ENCODE measurements at places on chromosomes 4 and X. TPM values are rescaled to one million over a fixed set of nuclear protein-coding genes. Genes with fewer than 3 reads are reported as not detected.

SLC25A5 gene
- 839 TPM for total RNA-seq

RAB9B gene
- total RNA-seq: 0.38 TPM

MAP7D2 gene
- total RNA-seq: 0.20 TPM

FHIP1A gene
- total RNA-seq: 0.76 TPM

KDR gene
- not detected for total RNA-seq

DNA sequence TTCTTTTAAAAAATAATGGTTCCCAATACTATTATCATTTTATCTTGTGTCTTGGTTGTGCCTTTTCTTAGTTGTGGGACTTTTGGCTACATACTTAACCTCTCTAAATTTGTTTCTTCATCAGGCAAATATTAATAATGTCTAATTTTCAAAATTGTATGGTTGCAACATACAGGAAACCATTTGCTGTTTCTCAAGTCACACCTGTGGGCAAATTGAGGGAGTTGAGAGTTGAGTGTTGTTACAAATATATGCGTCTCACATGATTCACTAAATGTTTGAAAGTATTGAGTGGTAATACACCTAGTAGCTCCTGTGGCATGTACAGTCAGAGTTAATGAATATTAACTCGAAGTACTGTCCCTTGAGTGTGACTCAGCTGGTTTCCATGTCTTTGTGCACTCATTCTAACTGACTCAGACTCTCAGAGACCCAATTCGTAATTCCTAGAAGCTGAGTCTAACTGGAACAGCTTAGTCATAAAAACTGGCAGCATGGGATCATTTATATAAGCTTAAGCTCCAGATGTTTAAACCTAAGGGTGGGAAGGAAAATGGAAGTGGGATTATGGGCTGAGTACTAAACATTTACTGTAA, 802.4 kb downstream of the TRIML1 start:
- no peak for DNase-seq
- no peaks in the 10 kb centered on the region for H3K36me3 ChIP-seq
- no peak overlapping the region for H3K27ac ChIP-seq
- H3K4me1 ChIP-seq: no peaks in the 10 kb centered on the region
- no peak overlapping the region for H3K4me3 ChIP-seq
- no peaks in the 10 kb centered on the region for H3K27me3 ChIP-seq

DNA sequence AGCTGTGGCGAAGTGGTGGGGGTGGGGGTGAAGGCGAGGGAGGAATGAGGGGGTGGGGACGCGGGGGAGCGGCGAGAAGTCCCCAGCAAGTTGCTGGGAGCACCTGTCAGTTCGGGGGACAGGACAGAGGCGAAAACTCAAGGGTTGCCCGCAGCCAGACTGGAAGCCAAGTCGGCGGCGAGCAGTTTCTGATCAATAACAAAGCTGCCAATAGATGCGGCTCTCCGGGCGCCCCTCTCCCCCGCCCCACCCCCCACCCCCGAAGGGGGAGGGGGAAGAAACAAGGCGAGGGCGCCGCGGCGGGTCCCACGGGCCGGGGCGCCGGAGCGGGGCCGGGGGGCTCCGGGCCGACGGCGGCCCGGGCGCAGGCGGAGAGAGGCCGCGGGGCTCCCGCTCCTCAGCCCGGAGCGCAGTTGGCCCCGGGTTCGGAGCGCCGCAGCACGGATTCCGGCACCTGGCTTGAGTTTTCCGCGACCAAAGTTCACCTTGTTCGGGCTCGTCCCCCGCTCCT, 379 bp downstream of the PDGFC start:
- peaks cover 60% of the 10 kb centered on the region for H3K27me3 ChIP-seq
- H3K4me1 ChIP-seq: peaks cover 5% of the 10 kb centered on the region
- no peaks in the 10 kb centered on the region for H3K36me3 ChIP-seq
- no peak for DNase-seq
- no peak overlapping the region for H3K27ac ChIP-seq
- H3K4me3 ChIP-seq: peak overlapping the region; percentile 1

DNA sequence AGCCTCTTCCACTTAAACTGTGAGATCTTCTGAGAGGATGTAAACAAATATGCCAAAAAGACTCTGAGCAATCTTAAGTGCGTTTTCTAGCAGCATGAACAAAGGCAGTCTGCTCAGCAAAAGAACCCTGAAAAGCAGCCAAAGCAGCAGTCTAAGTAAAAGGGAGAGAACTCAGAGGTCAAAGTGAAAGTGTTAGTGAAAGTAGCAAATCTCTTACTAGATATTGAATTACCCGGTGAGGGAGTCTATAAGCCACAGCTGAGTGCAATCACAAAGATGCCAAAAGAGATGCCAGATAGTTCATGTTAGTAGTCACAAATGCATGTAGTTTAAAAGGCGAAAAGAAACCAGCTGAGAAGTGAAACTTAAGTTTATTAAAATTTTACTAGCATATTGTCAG, 7.9 kb upstream of the GNRHR start:
- DNase-seq: peak; percentile 2
- no peaks in the 10 kb centered on the region for H3K36me3 ChIP-seq
- no peak overlapping the region for H3K4me3 ChIP-seq
- H3K27ac ChIP-seq: no peak overlapping the region

- peaks cover 2% of the 10 kb centered on the region for H3K27me3 ChIP-seq
- no peaks in the 10 kb centered on the region for H3K4me1 ChIP-seq
- no peak overlapping the region for H3K4me3 ChIP-seq
- no peak overlapping the region for H3K27ac ChIP-seq
- no peak for DNase-seq
Observed at GRCh38 chr4:150229520-150229919, 151.3 kb downstream of the DCLK2 start.

DNA sequence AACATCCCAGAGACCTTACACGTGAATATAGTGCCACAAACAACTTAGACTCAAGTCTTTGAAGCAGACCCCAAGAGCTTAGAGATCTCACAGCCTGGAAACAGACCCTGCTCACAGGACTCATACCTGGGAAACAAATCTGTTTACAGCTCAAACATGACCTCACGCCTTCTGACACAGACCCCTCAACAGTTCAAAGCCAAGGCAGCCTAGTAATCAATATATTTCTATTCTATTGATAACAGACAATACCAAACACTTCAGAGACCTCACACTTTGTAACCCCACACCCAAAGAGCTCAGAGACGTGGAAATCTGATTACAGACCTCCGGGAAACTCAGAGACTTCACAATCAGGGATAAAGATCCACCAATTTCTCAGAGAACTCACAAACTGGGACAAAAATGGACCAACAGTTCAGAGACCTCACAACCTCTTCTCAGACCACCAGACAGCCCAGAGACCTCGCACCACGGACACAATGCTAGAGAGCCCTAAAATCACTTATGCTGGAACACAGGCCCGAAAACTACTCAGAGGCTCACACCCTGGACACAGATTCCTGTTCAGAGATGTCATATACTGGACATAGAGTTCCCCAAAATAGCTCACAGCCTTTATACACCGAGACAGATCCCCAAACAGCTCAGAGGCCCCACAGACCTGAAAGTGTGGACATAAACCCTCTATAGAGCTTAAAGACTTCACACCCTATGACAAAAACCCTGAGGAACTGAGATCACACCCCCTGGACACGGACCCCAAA, 14.8 kb downstream of the SUV39H1 start:
- no peaks in the 10 kb centered on the region for H3K27me3 ChIP-seq
- no peak overlapping the region for H3K4me3 ChIP-seq
- peaks cover 27% of the 10 kb centered on the region for H3K36me3 ChIP-seq
- peak overlapping the region; percentile 93 for H3K27ac ChIP-seq

- peaks cover 21% of the 10 kb centered on the region for H3K4me1 ChIP-seq
- H3K27me3 ChIP-seq: no peaks in the 10 kb centered on the region
- H3K27ac ChIP-seq: no peak overlapping the region
- H3K4me3 ChIP-seq: no peak overlapping the region
- no peak for DNase-seq
Observed at GRCh38 chrX:124325732-124326131, 6.7 kb upstream of the TEX13D start.

DNA sequence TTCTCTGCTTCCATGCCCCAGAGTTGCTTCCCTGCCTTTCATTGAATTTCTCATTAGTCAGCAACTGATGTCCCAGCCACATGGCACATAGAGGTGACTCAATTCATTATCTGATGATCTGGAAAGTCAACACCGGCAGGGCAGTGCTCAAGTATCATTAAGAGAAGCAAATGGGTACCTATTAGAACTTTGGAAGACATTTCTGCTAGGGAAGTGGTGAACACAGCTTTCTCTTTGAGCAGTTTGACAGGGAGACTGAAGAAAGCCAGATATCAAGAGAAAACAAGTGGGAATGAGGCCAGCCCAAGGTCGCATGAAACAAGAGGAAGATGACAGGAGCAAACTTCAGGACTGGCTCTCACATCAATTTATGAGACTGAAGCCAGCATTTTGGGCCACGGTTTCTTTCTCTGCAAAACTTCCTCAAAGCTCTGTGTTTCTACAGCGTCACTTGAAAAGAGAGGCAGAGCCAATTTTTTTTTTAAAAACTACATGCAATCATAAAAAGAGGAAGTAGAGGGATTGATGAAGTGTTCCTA, 108.3 kb upstream of the RPS6KA3 start:
- H3K27me3 ChIP-seq: no peaks in the 10 kb centered on the region
- no peaks in the 10 kb centered on the region for H3K36me3 ChIP-seq
- H3K4me1 ChIP-seq: peaks cover 29% of the 10 kb centered on the region
- no peak overlapping the region for H3K4me3 ChIP-seq

DNA sequence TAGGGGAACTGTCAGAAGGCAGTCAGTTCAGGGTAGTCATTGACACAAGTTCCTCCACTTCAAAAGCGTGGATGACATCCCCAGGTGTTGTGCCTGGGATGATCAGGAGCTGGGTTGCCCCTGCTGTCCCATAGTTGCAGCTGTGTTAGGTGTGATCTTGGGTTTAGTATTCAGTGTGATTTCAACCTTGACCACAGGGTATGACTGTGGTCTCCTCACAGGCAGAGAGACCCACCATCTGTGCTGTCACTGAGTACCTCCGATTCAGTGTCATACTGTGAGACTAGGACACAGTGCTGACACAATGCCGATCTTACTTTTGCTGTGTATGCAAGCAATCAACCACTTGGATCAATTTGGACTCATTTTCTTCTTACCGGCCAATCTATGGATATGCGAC, 25.2 kb downstream of the FOXR2 start:
- no peaks in the 10 kb centered on the region for H3K36me3 ChIP-seq
- H3K27me3 ChIP-seq: no peaks in the 10 kb centered on the region
- peaks cover 2% of the 10 kb centered on the region for H3K4me1 ChIP-seq
- no peak overlapping the region for H3K4me3 ChIP-seq
- no peak overlapping the region for H3K27ac ChIP-seq
- no peak for DNase-seq

GRCh38 chr4:24799544-24800324, 4.4 kb downstream of the SOD3 start:
- no peak overlapping the region for H3K4me3 ChIP-seq
- H3K36me3 ChIP-seq: no peaks in the 10 kb centered on the region
- no peaks in the 10 kb centered on the region for H3K4me1 ChIP-seq
- H3K27me3 ChIP-seq: peaks cover 49% of the 10 kb centered on the region
- H3K27ac ChIP-seq: no peak overlapping the region
- DNase-seq: no peak

DNA sequence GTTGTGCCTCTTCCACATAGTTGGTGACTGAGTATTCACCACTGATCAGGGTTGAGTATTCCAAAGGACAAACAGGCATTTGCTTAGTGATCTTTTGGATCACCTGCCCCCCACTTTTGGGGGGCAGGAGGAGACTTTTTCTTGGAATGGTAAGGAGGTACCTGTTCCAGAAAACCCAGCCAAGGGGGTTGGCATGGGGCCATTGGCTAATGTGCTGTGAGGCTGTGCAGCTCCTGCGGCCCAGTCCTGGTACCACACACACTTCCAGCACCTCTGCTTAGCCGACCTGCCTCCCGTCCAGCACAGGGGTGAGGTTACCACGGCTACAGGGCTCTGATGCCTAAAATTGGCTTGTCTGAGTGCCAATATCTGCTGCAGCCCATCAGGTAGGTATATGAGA, 40.1 kb upstream of the MGST2 start:
- no peak overlapping the region for H3K4me3 ChIP-seq
- no peaks in the 10 kb centered on the region for H3K36me3 ChIP-seq
- no peak overlapping the region for H3K27ac ChIP-seq
- no peak for DNase-seq
- H3K4me1 ChIP-seq: no peaks in the 10 kb centered on the region

GRCh38 chrX:50447535-50447934, 23.1 kb downstream of the DGKK start:
- H3K27ac ChIP-seq: no peak overlapping the region
- H3K4me3 ChIP-seq: no peak overlapping the region
- H3K4me1 ChIP-seq: no peaks in the 10 kb centered on the region
- no peak for DNase-seq

GRCh38 chrX:141945426-141945825, 41.7 kb downstream of the MAGEC1 start:
- DNase-seq: no peak
- no peak overlapping the region for H3K4me3 ChIP-seq
- H3K27me3 ChIP-seq: no peaks in the 10 kb centered on the region
- no peaks in the 10 kb centered on the region for H3K36me3 ChIP-seq

- H3K27me3 ChIP-seq: no peaks in the 10 kb centered on the region
- H3K36me3 ChIP-seq: no peaks in the 10 kb centered on the region
- H3K4me3 ChIP-seq: no peak overlapping the region
- H3K4me1 ChIP-seq: no peaks in the 10 kb centered on the region
Observed at GRCh38 chrX:18992829-18993228, 8.9 kb upstream of the PHKA2 start.

- H3K36me3 ChIP-seq: no peaks in the 10 kb centered on the region
- DNase-seq: no peak
- H3K4me1 ChIP-seq: peaks cover 7% of the 10 kb centered on the region
- no peak overlapping the region for H3K4me3 ChIP-seq
- H3K27ac ChIP-seq: no peak overlapping the region
- H3K27me3 ChIP-seq: no peaks in the 10 kb centered on the region
Observed at GRCh38 chrX:42443267-42443666, 334.7 kb downstream of the PPP1R2C start.

DNA sequence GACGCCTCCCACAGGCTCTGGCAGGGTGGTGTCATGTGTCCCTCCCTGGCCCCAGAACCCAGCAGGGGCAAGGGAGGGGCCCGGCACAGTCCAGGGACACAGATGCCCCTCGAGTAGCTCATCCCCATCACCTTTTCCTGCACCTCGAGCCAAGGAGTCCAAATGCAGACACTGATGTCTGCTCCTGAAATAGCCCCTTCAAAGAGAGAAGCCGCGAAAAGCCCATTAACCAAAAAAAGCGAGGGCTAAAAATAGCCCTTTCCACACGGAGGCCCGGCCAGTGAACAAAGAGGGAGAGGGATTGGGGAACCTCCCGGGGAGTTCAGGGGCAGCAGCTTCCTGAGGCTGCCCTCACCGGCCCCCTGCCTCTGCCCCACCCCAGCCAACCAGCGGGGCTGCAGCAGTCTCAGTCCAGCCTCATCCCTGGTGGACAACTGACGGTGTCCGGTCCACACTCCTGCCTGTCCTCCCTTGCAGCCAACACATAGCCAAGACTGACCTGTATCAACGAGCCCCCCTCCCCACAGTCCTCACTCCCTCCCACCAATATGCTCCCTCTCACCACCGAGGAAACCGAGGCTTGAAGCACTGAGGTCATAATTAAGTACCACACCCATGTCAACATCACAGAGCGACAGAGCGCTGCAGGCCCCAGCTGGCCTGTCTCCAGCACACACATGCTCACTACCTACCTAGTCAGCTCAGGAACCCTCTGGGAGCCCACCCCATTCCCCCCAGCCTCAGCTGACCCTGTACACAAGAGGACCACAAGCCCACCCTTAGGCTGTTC, 23.9 kb downstream of the WDR1 start:
- peak overlapping the region; percentile 98 for H3K27ac ChIP-seq
- peaks cover 71% of the 10 kb centered on the region for H3K4me1 ChIP-seq
- no peak overlapping the region for H3K4me3 ChIP-seq
- H3K36me3 ChIP-seq: peaks cover 86% of the 10 kb centered on the region
